ENCODE measurements at places on chromosomes 13 and 19. TPM values are rescaled to one million over a fixed set of nuclear protein-coding genes. Genes with fewer than 3 reads are reported as not detected.

DNA sequence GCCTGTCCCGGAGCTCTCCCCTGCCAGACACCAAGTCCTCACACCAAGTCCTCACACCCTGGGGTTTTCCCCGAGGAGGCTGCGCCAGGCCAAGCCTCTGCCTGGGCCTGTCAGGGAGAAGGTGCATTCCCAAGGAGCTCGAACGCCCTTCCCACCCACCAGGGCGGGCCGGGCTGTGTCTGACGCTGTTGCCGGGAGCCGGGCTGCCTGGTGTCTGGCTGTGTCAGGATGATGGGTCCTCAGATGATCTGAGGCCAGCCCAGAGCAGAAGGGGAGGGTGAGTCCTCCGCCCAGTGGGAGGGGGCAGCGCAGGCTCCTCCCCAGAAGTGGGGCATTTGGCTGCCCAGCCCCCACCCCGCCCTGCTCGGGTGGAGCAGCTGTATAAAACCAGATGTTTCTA, 2.3 kb upstream of the HAS1 start:
- H3K27ac ChIP-seq = no peak overlapping the region
- H3K4me1 ChIP-seq = no peaks in the 10 kb centered on the region
- no peak for DNase-seq
- H3K4me3 ChIP-seq = no peak overlapping the region

DNA sequence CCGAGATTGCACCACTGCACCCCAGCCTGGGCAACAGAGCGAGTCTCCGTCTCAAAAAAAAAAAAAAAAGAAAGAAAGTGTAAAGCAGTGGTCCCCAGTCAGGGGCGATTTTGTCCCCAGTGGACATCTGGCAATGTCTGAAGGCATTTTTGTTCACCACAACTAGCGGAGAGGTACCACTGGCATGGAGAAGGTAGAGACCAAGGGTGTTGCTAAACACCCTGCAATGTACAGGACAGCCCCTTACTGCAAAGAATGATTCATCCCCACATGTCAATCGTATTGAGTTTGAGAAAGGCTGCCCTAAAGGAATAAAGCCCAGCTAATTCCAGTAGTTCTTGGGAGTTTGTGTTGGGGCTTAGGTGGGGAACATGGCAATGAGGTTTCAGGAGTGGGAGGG, 38.7 kb downstream of the CYP4F2 start:
- H3K4me3 ChIP-seq = no peak overlapping the region
- H3K36me3 ChIP-seq = no peaks in the 10 kb centered on the region
- no peak for DNase-seq
- 0 out of 2 replicates have a peak, but pooled peaks cover 6% of the 10 kb centered on the region for H3K27me3 ChIP-seq

DNA sequence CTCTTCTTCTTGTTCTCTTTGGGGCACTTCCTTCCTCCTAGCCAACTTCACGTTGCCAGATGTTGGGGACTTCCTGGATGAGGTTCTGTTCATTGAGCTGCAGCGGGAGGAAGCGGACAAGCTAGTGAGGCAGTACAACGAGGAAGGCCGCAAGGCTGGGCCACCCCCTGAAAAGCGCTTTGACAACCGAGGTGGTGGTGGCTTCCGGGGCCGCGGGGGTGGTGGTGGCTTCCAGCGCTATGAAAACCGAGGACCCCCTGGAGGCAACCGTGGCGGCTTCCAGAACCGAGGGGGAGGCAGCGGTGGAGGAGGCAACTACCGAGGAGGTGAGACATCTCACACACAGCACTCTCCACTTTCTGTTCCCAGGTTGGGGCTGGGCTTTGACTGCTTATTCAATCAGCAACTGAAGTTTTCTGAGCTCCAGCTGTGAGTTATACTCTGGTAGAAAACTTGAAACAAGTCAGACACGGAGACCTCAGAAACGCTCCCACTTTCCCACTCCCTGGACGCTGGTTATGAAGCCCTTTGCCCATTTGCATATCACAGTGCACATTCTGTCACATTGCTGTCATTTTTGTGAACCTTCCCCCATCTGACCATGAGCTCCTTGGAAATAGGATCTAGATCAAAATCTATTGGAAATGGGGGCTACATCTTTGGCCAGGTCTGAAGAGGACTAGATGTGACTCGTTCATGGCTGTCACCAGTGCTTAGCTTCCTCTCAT, 7.2 kb upstream of the CCDC97 start:
- H3K36me3 ChIP-seq = peaks cover 96% of the 10 kb centered on the region
- H3K27me3 ChIP-seq = no peaks in the 10 kb centered on the region
- H3K4me3 ChIP-seq = no peak overlapping the region
- no peak overlapping the region for H3K27ac ChIP-seq
- DNase-seq = no peak

GRCh38 chr13:91312324-91312723, 35.2 kb upstream of the MIR17HG start:
- no peaks in the 10 kb centered on the region for H3K4me1 ChIP-seq
- peaks cover 16% of the 10 kb centered on the region for H3K27me3 ChIP-seq
- no peaks in the 10 kb centered on the region for H3K36me3 ChIP-seq
- no peak for DNase-seq
- H3K4me3 ChIP-seq = no peak overlapping the region

DNA sequence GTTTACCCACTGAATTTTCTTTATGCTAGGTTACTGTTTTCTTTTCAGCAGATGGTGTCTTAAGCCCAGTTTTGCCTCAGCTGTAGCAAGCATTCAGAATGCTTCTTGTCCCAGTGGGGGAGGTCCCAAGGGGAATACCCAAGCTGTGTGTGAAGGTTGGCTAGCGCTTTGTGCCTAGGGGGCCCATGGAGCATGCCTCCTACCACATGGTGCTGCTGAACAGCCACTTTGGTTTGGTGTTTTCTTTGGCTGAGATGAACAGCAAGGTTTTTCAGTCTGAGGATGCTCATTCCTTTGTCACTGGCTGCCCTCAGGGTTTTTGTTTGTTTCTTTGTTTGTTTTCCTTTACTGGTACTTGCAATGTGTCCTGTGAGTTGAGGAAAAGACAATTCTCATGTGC, 99.0 kb downstream of the PCDH20 start:
- no peak overlapping the region for H3K4me3 ChIP-seq
- no peak overlapping the region for H3K27ac ChIP-seq
- no peaks in the 10 kb centered on the region for H3K4me1 ChIP-seq
- no peaks in the 10 kb centered on the region for H3K27me3 ChIP-seq
- H3K36me3 ChIP-seq = no peaks in the 10 kb centered on the region

DNA sequence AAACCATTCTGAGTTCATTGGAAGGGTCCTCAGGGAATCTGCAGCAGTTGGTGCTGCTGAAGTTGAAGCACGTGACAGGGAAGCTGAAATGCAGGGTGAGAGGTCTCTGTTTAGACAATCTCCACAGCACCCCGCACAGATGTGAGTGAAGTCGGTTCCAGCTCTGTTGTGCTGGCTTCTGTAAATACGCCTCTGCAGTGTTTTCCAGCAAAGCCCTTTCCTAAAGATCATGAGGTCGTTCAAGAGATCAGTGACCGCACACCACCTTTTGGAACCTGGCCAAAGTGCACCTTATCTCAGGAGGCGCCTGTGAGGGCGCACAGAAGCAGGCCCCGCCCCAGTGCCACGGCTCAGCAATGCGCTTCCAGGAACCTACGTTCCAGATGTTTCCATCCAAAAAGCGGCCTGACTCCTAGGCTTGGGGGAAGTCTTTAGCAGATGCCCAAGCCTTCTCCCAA, 10.8 kb downstream of the CUL4A start:
- H3K4me3 ChIP-seq = no peak overlapping the region
- no peak for DNase-seq
- H3K27me3 ChIP-seq = no peaks in the 10 kb centered on the region
- peaks cover 25% of the 10 kb centered on the region for H3K4me1 ChIP-seq

Gene VSTM2B
- not detected for total RNA-seq

Gene SBK2
- total RNA-seq = not detected

Gene ESD
- total RNA-seq = 98.2 TPM

Gene ZNF44
- 1.6 TPM for total RNA-seq
